ENCODE measurements at places on chromosomes 12 and 14.

- no peak for DNase-seq
Measured at GRCh38 chr12:31228811-31229792, 96.8 kb downstream of the SINHCAF start.

DNA sequence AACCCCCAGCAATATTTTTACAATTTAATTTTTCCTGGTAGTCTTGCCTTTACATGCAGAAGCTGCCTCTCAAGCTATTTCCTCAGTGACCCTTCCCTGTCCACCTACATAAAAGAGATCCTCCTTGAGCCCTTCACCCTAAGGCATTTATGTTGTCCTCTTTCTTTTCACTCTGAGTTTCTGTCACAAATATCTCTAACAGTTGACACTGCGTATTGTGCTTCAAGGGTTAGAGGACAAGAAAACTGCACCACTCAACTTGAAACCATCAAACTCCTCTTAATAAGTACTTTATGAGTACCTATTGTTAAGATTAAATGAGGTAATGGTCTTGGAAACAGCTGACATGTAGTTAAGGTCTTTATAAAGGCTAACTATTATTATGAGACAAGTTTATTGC is 557.7 kb downstream of the TRHDE start:
- DNase-seq, result no peak

DNA sequence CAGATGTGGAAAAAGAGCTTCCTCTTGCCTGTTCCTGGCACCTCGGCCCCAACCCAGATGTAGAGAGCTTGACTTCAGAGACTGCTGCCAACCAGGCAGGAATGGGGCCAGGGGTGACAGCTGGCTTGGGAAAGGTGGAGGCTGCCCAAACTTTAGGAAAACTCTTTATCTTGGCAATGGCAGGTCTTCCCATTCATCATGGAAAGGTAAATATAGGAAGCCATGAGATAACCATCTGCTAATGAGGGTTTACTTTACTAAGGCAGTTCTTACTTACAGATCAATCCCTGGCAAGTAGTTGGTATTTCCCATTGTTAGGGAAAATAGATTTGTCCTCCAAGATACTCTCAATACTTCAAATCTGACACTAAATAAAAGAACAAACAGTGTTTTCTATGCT is 143.1 kb upstream of the NUDT4 start:
- no peak for DNase-seq

DNA sequence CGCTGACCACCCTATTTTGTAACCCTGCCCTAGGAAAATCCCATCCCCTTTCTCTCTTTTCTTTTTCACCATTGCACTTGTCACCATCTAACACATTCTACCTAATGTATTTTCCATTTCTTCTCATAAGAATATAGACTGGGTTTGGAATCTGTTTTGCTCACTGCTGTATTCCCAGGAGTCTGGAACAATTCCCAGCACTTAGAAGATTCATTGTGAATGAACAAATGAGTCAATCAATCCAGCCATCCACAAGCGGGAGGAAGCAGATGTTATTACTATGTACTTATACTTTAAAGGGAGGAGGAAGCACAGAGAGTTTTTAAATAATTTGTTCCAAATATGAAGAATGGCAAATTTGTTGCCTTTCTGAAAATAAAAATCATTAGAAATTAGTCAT is 142.1 kb downstream of the KIF21A start:
- no peak for DNase-seq

DNA sequence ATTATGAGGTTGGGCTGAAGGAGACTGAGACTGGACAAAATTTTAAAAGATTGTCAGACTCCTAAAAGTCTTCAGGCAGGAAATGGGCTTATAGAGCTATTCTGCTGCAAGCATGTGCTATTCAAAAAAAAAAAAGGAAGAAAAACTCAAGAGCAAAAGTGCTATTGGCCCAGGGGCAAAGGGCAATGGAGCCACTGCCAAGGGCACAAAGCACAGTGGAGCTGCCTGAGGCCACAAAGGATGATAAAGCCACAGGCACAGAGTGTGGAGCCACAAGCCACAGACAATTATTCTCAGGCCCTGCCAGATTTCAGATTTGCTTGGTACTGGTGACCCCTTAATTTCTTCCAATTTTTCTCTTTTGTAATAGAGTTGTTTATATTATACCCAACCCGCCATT is 29.6 kb upstream of the GRIN2B start:
- DNase-seq, result no peak

DNA sequence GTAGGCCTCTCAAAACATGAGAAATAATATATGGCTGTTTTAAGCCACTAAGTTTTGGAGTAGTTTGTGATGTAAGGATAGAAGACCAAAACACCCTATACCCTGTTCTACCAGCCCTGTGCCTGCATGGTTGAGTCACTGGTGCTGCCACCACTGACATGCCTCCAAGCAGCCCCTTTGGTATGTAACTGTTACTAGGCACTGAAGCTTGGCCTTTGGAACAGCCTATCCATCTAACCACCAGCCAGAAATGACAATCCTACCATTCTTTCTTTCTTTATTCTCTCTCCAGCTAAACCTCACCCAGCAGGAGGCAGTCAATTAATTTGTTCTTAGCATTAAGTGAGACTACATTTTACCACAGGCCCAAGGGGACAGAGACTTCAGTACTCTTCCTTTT is 240.3 kb downstream of the MSRB3 start:
- no peak for DNase-seq

GRCh38 chr12:2287589-2287988 is 234.8 kb downstream of the CACNA1C start:
- no peak for DNase-seq

- DNase-seq, result no peak
Measured at GRCh38 chr14:96631621-96632362, 129.6 kb downstream of the PAPOLA start.

GRCh38 chr12:117279606-117280005 is 81.8 kb downstream of the NOS1 start:
- DNase-seq, result no peak

GRCh38 chr14:26599291-26599690 is 1.5 kb upstream of the NOVA1 start:
- DNase-seq, result no peak

- DNase-seq, result peak; percentile 62
Measured at GRCh38 chr14:104708606-104709268, 15.3 kb upstream of the ADSS1 start.

GRCh38 chr12:1773937-1774655 is 46.3 kb upstream of the LRTM2 start:
- no peak for DNase-seq

All from activated CD8-positive, alpha-beta memory T cell treated with anti-CD3 and anti-CD28 coated beads for 1 hour (primary cell).